Jurkat, Clone E6-1 (cell line): ENCODE measurements at places on chromosomes 5 and 9.

GRCh38 chr9:107712390-107712789 is 222.8 kb upstream of the KLF4 start:
- DNase-seq: peak; percentile 32

- no peak for DNase-seq
Measured at GRCh38 chr5:10423022-10423421, 18.7 kb upstream of the ROPN1L start.

- DNase-seq: no peak
Measured at GRCh38 chr9:79263628-79264027, 308.1 kb upstream of the TLE4 start.

DNA sequence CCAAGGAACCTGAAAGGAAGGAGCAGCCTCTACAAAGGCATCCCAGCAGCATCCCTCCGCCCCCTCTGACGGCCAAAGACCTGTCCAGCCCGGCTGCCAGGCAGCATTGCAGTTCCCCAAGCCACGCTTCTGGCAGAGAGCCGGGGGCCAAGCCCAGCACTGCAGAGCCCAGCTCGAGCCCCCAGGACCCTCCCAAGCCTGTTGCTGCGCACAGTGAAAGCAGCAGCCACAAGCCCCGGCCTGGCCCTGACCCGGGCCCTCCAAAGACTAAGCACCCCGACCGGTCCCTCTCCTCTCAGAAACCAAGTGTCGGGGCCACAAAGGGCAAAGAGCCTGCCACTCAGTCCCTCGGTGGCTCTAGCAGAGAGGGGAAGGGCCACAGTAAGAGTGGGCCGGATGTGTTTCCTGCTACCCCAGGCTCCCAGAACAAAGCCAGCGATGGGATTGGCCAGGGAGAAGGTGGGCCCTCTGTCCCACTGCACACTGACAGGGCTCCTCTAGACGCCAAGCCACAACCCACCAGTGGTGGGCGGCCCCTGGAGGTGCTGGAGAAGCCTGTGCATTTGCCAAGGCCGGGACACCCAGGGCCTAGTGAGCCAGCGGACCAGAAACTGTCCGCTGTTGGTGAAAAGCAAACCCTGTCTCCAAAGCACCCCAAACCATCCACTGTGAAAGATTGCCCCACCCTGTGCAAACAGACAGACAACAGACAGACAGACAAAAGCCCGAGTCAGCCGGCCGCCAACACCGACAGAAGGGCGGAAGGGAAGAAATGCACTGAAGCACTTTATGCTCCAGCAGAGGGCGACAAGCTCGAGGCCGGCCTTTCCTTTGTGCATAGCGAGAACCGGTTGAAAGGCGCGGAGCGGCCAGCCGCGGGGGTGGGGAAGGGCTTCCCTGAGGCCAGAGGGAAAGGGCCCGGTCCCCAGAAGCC is 30.8 kb downstream of the CD180 start:
- DNase-seq: no peak

DNA sequence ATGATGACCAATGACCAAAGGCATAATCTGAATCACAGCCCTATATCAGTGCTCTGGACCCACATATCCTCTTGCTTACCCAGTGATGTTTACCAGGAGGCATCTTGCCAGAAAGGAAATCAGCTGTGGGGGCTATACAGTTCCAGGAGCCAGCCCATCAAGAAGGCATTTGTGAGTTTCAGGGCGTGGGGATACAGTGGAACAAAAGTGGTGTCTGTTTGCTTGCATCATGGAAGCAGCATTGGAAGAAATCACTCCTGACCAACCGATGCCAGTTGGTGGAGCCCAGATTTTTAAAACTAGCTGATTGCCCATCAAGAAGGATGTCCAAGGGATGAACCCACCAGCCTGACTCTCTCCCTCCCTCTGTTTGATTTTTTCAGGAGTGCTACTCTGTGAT is 106.5 kb upstream of the EGFLAM start:
- no peak for DNase-seq

GRCh38 chr5:68332080-68332451 is 116.5 kb downstream of the PIK3R1 start:
- no peak for DNase-seq

GRCh38 chr9:7739595-7739994 is 60.0 kb downstream of the DMAC1 start:
- no peak for DNase-seq

DNA sequence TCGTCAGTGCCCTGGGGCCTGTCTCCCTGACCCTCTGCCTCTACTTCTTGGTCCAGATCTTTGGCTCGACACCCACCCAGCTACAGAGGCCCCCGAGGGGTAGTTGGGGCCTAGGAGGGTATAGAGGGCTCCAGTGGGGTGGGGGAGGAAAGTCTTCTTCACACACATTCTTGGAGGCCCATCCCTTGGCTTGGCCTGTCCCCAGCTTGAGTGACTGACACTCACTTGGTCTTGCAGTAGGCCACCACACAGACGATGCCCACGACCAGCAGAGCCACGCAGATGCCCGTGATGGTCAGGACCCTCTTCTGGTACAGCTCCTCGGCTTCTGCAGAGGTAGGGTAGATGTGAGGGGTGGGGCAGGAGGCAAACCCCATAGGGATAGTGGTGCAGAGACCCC is 59.8 kb downstream of the PSD2 start:
- DNase-seq: no peak

DNA sequence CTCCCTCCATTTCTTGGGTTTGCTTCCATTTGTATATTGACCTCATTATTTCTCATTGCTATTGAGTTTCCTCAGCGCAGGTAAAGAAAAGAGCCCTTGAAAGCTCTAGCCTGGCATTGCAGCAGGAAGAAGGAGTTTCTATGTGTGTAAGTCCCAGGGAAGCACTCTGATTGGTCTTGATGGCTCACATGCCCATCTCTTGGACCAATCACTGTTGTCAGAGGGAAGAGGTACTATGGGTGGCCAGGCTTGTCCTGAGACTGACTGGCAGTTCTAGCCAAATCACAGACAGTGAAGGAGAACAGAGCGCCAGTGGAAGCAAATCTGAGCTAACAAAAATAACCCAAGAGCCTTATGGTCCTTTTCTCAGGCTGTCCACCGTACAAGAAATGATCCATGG is 219.0 kb downstream of the PAX5 start:
- peak; percentile 7 for DNase-seq

DNA sequence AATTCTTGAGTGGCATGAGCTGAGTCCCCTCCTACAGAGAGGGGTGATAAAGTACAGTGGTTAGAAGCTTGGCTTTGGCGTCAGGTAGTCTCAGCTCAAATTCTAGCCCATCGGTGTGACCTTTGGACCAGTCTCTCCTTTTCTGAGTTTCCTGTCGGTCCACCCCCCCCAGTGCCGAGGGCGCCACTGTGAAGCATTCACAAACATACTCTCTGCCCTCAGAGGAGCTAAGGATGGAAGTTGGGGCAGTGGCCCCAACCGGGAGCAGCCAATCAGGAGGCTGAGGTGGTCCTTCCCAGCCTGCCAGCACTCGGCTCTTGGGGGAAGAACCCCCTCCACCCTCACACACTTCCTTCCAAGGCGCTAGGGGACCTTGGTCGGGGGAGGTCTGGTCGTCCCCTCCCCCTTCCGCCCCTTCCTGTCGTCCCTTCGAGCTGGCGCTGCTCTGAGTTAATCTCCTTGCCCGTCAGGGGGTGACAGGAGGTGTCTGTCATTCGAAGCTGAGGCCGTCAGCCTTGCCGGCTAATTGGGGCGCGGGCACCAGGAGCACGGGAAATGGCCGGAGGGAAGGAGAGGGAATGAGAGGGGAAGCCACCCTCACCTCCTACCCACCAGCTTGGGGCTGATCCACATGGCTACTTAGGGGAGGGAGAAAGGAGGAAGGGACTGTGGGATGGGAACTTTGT is 53.0 kb downstream of the CXXC5 start:
- DNase-seq: no peak

DNA sequence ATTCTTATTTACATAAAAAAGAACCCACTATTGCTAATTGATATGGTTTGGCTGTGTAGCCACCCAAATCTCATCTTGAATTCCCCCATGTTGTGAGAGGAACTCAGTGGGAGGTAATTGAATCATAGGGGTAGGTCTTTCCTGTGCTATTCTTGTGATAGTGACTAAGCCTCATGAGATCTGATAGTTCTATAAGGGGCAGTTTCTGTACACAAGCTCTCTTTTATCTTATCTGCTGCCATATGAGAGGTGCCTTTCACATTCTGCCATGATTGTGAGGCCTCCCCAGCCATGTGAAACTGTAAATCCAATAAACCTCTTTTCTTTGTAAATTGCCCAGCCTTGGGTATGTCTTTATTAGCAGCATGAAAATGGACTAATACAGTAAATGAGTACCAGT is 58.2 kb upstream of the PRR16 start:
- no peak for DNase-seq

DNA sequence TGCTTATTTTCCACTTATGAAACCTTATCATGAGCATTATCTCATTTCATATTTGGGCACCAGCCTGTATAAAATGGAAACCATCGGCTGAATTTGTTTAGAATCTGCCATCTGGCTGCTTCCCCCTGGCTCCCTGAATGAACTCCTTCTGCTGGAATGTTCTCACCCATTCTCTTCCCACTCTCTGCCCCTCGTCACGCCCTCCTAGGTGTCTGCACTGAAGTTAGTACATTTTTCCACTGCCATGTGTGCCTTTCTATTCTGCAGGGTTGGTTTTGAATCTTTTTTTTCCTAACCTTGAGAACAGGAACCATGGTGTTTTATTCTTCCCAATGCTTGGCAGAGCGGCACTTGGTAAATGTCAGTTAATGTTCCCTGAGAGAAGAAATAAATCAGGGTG is 359.7 kb downstream of the MLLT3 start:
- no peak for DNase-seq

DNA sequence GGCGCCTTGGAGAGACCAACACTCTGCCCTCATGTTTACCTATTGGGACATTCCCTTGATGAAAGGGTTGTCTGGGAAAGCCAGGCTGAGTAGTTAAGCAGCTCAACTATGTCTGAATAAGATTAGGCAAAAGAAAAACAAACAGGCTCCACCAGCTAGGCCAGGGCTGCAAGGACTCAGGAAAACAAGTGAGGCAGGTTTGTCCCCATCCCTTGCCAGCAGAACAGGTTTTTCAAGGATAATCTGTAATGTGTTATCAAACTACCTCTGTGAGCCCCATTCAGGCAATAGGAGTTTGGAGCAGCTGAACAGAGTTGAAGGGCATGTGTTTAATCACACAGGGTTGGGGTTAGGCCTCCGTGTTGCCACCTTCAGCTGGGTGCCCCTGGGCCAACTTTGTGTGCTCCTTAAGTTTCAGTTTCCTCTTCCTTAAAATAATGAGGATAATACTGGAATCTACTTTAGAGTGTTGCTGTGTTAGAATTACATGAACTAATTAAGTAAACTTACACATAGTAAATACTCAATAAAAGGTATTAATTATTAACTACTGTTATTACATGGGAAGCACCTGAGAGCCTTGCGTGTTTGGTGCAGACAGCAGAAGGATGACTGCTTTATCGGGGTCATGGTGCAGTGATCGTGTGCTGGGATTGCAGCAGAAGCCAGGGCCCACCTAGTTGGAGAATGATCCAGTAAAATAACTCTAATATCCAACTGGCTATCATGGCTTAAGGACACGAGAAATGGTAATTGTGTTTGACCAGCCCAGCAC is 72.1 kb upstream of the ATP10B start:
- DNase-seq: no peak

GRCh38 chr5:141960018-141960417 is 2.0 kb upstream of the PCDH12 start:
- DNase-seq: no peak

- DNase-seq: no peak
Measured at GRCh38 chr9:89339807-89340206, 21.5 kb downstream of the SECISBP2 start.

DNA sequence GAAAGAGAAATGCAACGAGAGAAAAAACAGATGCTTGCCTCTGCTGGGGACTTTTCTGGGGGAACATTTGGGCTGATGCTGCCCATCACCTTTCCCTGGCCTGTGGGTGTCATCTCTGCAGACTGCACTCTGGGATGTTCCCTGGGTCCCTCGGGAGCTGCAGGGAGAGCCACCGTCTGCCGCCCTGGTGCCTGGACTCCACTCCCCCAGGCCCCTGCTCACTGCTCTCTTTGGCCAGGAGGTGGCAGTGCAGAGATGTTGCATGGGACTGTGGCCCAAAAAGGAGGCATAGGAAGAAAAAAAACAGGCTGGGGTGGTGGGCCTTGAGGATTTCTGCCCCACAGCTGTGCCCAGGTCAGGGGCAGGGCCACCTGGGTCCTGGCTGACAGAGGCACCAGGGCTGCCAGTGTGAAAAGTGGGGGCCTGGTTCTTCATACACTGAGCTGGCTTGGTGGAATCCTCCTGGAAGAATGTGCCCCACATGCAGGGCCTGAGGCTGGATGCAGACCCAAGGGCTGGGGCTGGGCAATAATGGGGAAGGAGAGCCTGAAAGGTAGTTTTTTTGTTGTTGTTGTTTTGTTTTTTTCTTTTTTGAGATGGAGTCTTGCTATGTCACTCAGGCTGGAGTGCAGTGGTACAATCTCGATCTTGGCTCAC is 353.6 kb downstream of the SLIT3 start:
- DNase-seq: no peak

GRCh38 chr5:112366987-112367386 is 52.1 kb downstream of the EPB41L4A start:
- no peak for DNase-seq

- DNase-seq: peak; percentile 19
Measured at GRCh38 chr9:113446323-113446740, 17.2 kb upstream of the RGS3 start.

DNA sequence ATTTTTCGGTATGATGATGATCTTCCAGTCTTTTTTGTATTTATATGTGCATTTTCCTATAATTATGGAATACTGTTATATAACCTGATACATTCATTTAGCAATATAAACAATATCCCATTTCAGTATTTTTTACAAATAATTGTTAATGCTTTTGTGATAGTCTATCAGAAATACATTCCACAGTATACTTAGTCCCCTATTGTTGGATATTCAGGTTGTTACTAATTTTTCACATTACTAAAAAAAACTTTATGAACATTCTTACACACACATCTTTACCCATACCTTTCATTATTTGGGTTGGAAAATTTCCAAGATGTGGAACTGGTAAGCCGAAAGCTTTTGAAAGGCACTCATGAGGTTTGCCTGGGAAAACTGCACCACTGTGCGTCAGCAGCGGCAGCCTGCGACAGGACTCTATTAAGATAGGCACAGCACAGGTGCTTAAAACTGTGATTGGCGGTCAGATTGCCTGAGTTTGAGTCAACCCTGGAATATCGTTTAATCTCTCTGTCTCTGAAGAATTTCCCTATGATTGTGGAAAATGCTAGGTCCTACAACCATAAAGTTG is 147.5 kb upstream of the ERCC6L2 start:
- DNase-seq: no peak

DNA sequence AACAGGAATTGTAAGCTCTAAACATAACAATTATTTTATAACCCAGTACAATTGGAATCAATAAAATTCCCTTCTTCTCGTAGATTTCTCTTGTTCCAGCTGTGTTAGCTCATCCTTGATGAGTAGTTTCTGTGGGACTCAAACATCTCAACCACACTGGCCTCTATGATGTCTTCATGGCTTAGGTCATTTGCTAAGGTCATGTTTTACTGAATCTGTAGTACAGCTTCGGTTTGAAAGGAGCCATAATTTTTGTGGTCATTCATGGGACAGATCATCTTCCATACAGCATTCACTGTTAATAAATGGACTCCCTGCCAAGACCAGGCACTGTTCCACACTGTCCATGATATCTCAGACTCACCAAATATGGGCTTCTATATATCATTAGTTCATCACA is 369.0 kb upstream of the RFX3 start:
- no peak for DNase-seq
